ENCODE measurements at places on chromosomes 1 and 21.

GRCh38 chr1:28067523-28068090 is 20.8 kb downstream of the EYA3 start:
- no peak for DNase-seq

DNA sequence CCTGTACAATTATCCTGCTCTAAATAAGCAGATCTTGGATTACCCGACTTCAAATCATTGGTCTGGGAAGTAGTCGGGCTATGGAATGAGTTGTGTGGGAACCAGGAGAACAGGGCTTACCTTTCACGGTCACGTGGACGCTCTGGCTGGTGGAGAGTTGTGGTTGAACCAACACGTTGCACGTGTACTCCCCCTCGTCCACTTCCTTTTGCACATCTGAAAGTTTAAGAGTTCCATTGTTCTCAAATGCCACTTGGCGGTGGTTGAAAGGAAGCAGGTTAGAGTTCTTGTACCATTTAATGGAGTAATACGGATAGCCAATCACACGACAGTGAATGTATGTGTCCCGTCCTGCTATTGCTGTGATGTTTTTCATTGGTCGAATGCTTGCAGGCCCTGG is 470.7 kb downstream of the PCP4 start:
- DNase-seq = no peak

DNA sequence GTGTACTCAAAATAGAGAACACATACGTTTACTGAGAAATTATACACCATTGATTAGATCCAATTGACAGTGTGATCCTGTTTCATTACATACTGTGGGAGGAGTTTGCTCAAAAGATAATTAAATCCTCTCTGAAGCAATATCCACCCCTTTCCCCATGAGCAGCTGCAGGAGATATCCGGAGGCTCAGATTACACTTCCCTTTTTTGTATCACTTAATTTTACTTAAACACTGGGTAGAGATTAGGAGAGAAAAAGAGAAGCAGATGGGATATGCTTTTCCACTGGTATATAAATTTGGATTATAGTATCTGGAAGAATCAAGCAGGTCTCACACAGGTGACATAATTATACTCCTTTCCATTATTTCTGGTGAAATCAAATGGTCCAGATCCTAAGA is 333.3 kb upstream of the ZRANB2 start:
- DNase-seq = no peak

GRCh38 chr1:116990612-116991151 is 10.9 kb upstream of the CD101 start:
- no peak for DNase-seq

- DNase-seq = no peak
Observed at GRCh38 chr21:45921917-45922316, 59.7 kb upstream of the COL6A1 start.

DNA sequence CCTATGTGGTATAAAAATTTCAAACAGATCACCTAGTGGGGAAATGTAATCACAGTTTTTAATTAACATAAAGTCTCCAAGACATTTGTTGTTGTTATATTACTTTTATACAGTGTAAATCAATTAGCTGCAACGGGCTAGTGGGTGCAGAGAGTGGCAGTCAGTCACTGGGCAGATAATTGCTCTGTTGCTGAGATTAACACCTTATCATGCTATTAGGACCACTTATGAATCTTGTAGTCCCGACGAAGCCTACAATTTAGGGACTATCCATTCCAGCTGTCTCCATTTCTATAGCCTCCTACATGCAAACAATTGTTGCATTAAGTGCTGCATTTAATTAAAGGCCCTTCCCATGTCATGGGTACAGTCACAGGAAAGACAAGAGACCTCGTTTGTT is 158.9 kb upstream of the PROX1 start:
- DNase-seq = no peak

DNA sequence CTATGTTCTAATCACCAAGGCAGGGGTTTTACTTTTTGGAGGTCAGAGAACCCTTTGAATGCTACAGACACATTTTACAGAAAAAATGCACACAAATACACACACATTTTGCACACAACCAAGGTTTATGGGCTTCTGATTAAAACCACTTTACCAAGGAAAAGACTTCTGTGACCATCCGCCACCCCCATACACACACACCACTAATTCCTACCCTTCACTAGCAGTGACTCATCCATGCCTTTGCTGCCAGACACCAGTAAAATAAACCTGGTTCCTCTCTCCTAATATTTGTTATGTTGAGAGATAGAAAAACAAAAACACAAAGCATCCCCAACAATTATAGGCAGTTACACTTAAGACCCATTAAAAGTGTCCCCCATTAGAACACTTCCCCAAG is 12.9 kb downstream of the PIGM start:
- no peak for DNase-seq

- DNase-seq = no peak
Observed at GRCh38 chr1:235113183-235113917, 15.3 kb downstream of the TOMM20 start.

DNA sequence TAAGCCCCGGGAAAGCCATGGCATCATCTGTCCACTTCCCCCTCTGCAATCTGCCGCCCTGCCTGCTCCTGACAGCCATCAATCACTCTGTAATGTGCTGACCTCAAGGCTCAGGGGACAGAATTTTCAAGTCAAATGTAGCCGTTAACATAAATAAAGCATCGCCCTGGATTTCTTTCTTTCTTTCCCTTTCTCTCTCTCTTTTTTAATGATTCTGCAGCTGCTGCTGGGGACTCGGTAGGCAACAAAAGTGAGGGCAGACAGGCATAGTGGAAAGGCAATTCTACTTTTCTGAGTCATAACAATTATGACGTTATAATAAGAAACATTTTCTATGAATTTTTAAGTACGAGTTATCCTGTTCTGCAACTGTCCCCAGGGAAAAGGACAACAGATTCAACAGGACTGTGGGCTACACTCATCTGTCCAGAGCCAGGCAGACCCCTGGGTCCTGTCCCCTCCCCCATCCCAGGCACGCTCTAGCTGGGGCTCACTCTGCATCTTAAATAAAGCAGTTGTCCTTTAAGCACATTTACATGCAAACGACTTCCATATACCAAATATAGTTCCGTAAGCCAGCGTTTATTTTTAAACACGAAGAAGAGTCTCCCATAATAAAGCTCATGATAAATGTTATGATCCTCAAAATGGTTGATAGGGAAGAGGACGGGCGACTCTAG is 78.7 kb downstream of the SSBP3 start:
- DNase-seq = no peak

DNA sequence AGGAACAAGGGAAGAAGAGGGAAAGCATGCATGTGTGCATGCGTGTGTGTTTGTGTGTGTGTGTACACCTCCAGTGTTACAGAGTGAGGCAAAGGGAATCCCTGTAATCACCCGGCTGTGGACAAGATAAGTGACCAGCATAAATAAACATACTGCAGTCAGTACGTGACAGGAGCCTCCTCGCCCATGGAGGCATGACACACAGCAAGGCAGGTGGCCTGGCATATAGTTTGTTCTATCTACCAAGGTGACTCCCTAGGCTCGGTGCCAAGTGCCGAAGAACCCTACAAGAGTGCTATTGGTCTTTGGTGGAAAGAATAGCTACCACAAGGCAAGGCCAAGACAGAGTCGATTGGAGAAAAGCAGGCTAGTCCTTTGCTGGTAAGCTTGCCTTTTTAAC is 31.7 kb upstream of the HEATR1 start:
- DNase-seq = no peak

DNA sequence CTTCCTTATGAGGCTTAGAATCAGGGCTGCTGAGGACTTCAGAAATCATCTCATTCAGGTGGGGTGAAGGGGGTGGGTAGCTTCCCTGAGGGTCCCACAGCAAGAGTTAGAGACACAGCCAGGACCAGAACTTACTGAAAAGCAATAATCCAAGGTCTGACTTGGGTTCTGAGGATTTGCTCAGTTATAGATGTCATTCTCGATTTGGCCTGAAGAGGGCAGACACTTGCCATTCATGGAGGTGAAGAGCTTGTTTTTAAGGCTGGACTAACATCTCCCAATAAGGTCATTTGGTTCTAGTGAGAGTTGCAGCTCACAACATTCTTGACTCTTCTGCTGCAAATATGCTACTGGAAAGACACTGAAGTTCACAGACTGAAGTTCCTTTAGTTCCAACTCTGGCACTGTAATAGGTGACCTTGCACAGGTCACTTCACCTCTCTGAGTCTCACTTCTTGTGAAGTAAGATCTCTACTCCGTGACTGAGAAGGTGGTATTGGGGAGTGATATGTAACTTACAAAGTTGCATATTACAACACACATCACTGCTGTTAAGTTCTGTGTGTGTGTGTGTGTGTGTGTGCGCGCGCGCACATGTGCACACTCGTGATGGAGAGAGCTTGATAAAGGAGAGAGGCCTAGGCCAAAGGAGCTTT is 69.8 kb upstream of the DIRAS3 start:
- DNase-seq = no peak

- no peak for DNase-seq
Observed at GRCh38 chr1:85195703-85196102, 5.1 kb downstream of the SYDE2 start.

GRCh38 chr1:26907071-26907917 is 6.5 kb downstream of the NR0B2 start:
- no peak for DNase-seq

DNA sequence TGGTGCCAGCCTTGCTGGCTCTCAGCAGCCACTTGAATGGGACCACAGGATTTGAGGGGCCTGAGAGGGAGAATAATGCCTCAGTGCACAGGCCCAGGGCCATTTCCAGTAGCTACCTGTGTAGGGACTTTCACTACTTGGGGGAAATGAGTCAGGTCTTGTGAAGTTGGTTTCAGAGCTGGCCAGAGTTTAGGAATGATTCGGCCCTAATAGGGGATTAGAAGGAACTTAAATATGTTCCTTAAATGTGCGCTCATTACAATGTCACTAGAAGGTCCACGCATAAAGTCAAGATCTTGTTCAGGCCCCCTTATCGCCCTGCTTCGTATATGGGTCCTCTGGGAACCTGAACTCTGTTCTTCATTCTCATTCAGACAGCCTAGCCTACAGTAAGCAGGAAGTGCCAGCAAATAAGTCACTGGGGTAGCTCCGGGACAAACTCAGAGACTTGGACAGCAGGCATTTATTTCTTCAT is 5.6 kb upstream of the AKR1A1 start:
- no peak for DNase-seq

GRCh38 chr1:245290836-245291235 is 136.1 kb downstream of the KIF26B start:
- DNase-seq = no peak

DNA sequence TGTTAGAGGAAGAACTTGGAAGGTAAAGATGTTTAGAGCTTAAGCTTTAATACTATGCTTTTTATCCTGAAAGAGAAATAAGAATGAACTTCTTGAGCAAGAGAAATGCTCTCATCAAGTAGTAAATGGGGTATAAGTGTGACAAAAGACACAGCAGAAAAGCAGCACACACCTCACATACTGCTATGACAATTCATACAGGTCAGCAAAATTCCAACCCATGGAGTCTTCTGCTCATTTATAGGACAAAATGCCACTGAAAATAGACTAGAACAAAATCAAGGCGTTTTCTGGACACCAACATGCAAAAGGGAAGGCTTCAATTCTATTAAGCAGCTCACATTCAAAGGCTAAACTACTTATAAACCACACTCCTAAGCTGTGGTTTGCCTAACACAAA is 61.2 kb downstream of the EYA3 start:
- DNase-seq = no peak

DNA sequence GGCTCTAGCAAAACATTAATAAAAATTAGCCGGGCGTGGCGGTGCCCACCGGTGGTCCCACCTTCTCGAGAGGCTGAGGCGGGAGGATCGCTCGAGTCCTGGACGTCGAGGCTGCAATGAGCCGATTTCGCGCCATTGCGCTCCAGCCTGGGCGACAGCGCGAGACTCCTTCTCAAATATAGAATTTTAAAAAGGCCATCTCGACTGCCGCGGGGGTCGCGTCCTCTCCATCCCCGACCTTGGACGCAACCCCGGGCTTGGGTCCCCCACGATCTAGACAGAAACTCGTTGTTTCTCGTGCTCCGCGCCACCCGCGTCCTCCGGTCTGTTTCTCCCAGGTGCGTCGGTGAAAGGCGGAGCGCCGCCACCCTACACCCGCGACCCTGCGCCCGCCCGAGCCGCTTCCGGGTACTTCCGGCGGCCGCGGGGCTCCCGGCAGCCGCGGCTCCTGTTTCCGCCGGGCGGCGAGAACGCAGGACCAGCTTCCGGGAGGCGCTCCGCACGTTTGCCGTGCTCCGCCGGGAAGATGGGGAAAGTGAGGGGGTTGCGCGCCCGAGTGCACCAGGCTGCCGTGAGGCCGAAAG is at the start of gene SLX9:
Gene SLX9, plus strand, starts transcription at position 498 of the 584 bp plus-strand sequence. Its CDS starts 29 bp downstream, at position 527.
- DNase-seq = peak; percentile 61

DNA sequence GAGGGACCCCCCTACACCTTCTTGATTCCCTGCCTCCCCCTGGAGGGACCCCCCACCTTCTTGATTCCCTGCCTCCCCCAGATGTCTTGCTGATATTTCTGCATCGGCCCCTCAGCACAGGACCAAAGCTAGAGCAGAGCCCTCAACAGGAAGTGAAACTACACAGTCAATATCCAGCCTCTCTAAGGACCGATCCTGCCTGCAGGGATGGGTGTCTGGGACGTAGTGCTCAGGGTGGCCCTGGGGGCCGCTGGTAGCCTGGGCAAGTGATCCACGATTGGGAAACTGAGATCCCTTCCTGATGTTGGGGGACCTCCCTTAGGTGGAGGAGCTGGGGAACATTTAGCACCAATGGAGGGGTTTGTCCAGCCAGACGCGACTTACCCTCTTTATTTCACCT is 3.9 kb upstream of the LEFTY2 start:
- no peak for DNase-seq

GRCh38 chr1:113860891-113861290 is 10.6 kb downstream of the PTPN22 start:
- no peak for DNase-seq

DNA sequence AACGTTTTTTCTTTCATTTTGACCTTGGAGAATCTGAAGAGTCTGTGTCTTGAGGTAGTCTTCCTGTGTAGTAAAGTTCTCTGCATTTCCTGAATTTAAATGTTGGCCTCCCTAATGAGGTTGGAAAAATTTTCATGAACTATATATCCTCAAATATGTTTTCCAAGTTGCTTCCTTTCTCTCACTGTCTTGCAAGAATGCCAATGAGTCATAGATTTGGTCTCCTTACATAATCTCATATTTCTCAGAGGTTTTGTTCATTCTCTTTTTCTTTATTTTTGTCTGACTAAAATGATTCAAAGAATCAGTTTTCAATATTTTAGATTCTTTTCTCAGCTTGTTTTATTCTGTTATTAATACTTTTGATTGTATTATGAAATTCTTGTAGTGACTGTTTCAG is 87.6 kb downstream of the DRAM2 start:
- no peak for DNase-seq
